ENCODE measurements at places on chromosomes 1 and 21.

- no peak for DNase-seq
These were observed 236.4 kb downstream of the USH2A start for GRCh38 chr1:216186816-216187215.

DNA sequence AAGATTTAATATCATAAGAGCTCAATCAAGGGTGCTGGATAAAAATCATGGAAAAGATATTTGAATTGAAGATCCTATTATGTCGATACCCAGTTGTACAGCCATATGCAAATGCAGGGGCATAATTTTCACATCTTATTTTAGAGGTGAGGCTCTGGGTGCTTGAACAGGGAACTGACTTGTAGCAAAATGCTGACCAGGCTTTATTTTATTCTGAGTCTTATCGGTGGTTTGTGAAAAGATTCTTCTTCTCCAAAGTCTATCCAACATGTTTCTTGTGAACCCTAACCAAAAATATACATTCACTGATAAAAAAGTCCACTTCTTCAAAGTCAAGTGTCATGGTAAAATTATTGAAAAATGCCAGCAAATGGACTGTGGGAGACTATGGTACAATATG is 475.5 kb upstream of the NEGR1 start:
- no peak for DNase-seq

DNA sequence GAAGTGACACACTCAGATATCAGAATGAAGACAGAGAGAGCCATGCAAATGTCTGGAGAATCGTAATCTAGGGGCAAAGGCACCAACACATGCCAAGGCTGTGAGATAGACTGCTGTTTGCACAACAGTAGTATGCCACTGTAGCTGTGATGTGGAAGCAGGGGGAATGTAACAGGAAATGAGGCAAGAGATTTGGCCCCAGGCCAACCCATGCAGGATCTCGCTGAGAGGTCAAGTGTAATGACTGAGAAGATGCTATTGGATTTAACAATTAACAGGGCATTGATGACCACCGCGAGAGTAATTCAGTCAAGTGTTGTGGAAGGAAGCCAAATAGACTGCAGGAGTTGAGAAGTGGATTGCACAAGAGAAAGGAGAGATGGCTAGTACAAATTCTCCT is 107.3 kb upstream of the ST6GALNAC5 start:
- DNase-seq, result no peak

DNA sequence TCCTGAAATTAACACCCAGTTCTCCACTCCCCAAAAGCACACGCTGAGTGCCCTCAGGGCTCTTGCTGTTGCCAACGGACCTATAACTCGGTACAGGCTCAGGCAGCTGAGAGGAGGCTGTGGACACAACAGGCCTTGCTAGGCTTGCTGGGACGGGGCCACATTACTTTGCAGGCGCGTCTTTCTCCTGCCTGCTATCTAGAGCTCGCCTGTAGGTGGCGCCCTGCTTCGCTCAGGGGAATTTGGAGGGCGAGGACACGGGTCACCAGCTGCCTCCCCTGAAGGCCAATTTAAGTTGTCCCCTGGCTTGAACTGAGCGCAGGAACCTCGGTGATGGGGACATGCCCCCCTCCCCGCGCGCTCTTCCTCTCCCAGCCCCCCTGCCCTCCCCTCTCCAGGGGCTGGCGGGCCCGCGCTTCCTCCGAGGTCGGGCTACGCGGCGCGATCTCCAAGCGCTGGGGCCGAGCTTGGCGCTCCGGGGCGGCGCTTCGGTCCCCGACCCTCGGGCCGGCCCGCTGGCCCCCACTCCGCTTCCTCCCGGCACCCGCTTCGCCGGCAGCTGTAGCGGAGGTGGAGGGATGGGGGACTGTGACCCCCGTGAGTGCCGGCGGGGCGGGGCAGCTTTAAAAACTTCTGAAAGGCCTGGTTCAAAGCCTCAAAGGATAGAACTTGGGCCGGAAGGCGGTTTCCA is 32.4 kb upstream of the NFIA start:
- DNase-seq, result peak; percentile 89

DNA sequence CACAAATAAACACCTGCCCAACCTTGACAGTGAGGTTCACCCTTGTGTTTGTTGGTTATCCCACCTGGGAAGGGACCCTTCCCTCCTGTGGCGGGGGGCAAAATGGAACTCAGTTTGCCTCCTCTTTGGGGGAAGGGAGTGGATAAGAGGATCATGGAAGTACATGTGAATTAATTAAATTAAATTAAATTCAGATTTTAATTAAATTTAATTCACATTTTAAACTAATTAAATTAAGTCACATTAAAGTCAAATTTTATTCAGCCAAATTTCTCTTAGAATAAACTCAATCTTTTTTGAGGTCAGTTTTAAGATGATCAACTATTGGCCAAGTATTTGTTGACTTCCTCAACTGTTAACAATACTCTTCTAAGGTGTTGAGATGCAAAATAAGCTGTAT is 252.4 kb upstream of the AJAP1 start:
- no peak for DNase-seq

DNA sequence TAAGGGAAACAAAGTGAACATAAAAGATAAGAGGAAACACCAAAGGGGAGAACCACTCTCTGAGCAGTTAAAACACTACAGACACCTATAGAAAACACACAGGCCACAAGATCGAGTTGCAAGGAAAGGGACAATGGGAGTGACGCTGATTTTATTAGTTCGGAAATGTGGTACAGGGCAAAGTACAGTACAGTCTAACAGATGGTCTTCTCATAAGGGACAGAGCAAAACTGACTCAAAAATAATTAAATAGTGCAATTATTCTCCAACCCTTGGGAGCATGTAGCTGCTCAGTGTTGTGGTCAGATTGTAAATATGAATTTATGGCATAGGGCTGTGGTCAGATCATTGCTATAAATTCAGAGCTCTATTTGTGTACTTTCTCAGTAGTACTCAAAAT is 352.0 kb downstream of the USH2A start:
- DNase-seq, result no peak

- DNase-seq, result no peak
These were observed 632.0 kb downstream of the SMYD3 start for GRCh38 chr1:245874942-245875580.

Measured in T-helper 9 cell (primary cell).